ENCODE measurements at places on chromosomes 12 and 14. TPM values are rescaled to one million over a fixed set of nuclear protein-coding genes. Genes with fewer than 3 reads are reported as not detected.

The SLC7A8 gene
- 15.8 TPM for total RNA-seq

The CIPC gene
- total RNA-seq = 4.6 TPM

The GUCY2C gene
- total RNA-seq = not detected

The VPS37B gene
- total RNA-seq = 7.6 TPM

The FGF6 gene
- total RNA-seq = not detected

The CHMP4A gene
- total RNA-seq = 18.6 TPM

The GALNT8 gene
- total RNA-seq = 0.17 TPM

The HOXC10 gene
- total RNA-seq = not detected

The PDE6H gene
- not detected for total RNA-seq

The MMP19 gene
- 6.1 TPM for total RNA-seq

The FOXM1 gene
- 1.3 TPM for total RNA-seq

The RPL10L gene
- total RNA-seq = not detected

The AP4S1 gene
- 4.6 TPM for total RNA-seq

The RHOJ gene
- 13.3 TPM for total RNA-seq

The CEBPE gene
- total RNA-seq = 0.16 TPM

The EEA1 gene
- 12.3 TPM for total RNA-seq

The ACVRL1 gene
- total RNA-seq = 70.5 TPM

The GLT8D2 gene
- total RNA-seq = 82.3 TPM

The KCNA5 gene
- not detected for total RNA-seq

The OR4E2 gene
- total RNA-seq = not detected

The NAB2 gene
- 53.4 TPM for total RNA-seq

The CLEC4D gene
- not detected for total RNA-seq

The OR8S1 gene
- not detected for total RNA-seq

The LRP1 gene
- 384 TPM for total RNA-seq

The SLC5A8 gene
- total RNA-seq = not detected

The SYCP3 gene
- total RNA-seq = 0.34 TPM

The CLEC7A gene
- total RNA-seq = not detected

The CDKL1 gene
- total RNA-seq = 6.6 TPM

The BHLHE41 gene
- 2.0 TPM for total RNA-seq

The MYO1A gene
- total RNA-seq = under 0.01 TPM

The FGF23 gene
- total RNA-seq = not detected

The TTC6 gene
- total RNA-seq = under 0.01 TPM

The GSC gene
- total RNA-seq = not detected

The KRT80 gene
- under 0.01 TPM for total RNA-seq

The ADAMTS20 gene
- total RNA-seq = not detected

The SMCO2 gene
- not detected for total RNA-seq

The CLBA1 gene
- total RNA-seq = 6.7 TPM

The OVCH1 gene
- under 0.01 TPM for total RNA-seq

The MON2 gene
- total RNA-seq = 27.3 TPM

The DHRS4L2 gene
- total RNA-seq = 26.6 TPM

The TAS2R7 gene
- not detected for total RNA-seq

The ZNF26 gene
- 10.1 TPM for total RNA-seq
